ENCODE measurements at places on chromosomes 1 and 21.

DNA sequence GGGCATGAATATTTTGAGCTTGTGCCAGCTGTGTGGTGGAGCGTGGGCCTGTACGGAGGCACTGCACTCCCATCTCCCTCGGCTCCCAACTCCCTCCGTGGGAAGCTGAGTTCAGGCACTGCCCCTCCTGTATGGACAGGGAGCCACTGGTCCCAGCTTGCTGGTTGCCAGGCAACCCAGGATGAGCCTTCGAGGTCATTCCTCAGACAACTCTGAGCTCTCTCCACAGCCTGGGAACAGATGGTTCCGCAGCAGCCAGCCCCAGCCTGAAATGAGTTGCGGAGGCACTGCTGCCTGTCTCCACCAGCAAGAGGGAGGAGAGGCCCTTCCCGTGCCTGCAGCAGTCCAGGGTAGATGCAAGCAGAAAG, 58.4 kb upstream of the TENT5B start:
- no peak for DNase-seq

DNA sequence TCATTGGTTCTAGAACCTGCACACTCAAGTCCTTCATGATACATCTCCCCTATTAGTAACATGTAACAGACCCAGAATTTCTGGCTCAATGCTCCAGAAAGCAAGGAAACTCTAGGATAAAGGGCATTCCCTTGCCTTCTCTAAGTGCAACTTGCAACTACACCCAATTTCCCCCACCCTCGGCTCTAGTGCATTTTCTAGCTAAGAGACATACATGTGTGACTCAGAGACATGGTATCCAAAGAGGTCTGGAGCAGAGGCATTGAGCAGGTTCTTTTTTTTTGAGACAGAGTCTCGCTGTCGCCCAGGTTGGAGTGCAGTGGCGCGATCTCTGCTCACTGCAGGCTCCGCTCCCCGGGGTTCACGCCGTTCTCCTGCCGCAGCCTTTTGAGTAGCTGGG, 132.9 kb downstream of the ZC3H11B start:
- no peak for DNase-seq

GRCh38 chr1:29269382-29269781, 33.1 kb downstream of the PTPRU start:
- no peak for DNase-seq

GRCh38 chr1:57102561-57103326, 136.9 kb upstream of the C8B start:
- no peak for DNase-seq

GRCh38 chr1:55231745-55232144, 16.6 kb upstream of the USP24 start:
- DNase-seq, result no peak

DNA sequence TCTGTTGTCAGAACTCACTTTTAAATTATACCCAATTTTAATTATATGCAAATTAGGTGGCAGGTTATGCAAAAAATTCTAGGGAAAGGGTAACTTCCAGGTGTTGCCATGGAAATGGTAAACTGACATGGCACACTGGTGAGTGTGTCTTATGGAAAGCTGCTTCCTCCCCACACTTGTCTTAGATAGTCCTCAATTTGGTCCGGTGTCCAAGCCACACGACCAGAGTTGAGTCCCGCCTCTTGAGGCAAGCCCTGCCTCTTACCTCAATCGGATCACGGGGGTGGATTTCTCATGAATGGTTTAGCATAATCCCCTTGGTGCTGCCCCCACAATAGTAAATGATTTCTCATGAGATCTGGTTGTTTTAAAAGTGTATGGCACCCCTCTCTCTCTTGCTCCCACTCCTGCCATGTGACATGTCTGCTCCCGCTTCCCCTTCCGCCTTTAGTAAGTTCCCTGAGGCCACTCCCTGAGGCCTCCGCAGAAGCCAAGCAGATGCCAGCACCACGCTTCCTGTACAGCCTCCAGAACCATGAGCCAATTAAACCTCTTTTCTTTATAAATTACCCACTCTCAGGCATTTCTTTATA, 74.9 kb downstream of the MATN1 start:
- no peak for DNase-seq

- peak; percentile 40 for DNase-seq
Observed at GRCh38 chr21:38438462-38438893, 59.8 kb downstream of the ERG start.
